ENCODE measurements at places on chromosomes 5 and 9.

- peak overlapping the region; percentile 88 for H3K27ac ChIP-seq
- peak overlapping the region; percentile 0 for H3K4me3 ChIP-seq
- peaks cover 19% of the 10 kb centered on the region for H3K36me3 ChIP-seq
- no peak for DNase-seq
These were observed 56.8 kb downstream of the NIPAL4 start for GRCh38 chr5:157516626-157517325.

GRCh38 chr9:134914501-134914834 lies 3.2 kb downstream of the FCN1 start:
- peak overlapping the region; percentile 62 for H3K27ac ChIP-seq
- H3K4me1 ChIP-seq: peaks cover 20% of the 10 kb centered on the region
- H3K4me3 ChIP-seq: no peak overlapping the region
- no peak for DNase-seq
- peaks cover 20% of the 10 kb centered on the region for H3K27me3 ChIP-seq

GRCh38 chr5:116733991-116734975 lies 159.7 kb upstream of the SEMA6A start:
- peak overlapping the region; percentile 52 for H3K4me3 ChIP-seq
- H3K27ac ChIP-seq: peak overlapping the region; percentile 59
- H3K36me3 ChIP-seq: no peaks in the 10 kb centered on the region
- DNase-seq: no peak
- H3K4me1 ChIP-seq: peaks cover 30% of the 10 kb centered on the region

DNA sequence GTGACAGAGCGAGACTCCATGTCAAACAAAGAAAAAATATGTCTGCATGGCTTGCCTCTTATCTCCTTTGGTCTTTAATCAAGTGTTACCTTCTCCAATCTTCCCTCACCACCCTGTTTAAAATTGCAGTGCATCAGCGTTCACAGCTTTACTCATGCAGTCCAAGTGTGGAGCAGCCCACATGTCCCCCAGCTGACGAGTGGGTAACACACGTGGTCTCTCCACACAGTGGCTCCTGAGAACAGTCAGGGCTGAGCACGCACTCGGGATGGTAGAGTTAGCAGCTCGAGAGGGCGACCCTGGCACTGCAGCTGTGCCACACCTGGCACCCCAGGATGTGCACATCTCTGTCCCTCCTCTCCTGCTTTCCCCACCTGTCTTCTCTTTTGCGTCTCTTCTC lies 25.9 kb upstream of the CFAP157 start:
- peak overlapping the region; percentile 20 for H3K27ac ChIP-seq
- peaks cover 2% of the 10 kb centered on the region for H3K27me3 ChIP-seq
- H3K4me1 ChIP-seq: peaks cover 6% of the 10 kb centered on the region
- DNase-seq: no peak
- no peak overlapping the region for H3K4me3 ChIP-seq
- H3K36me3 ChIP-seq: peaks cover 44% of the 10 kb centered on the region

- no peak for DNase-seq
- no peak overlapping the region for H3K27ac ChIP-seq
These were observed 258.8 kb upstream of the CHD1 start for GRCh38 chr5:99187611-99188010.

- H3K27me3 ChIP-seq: peaks cover 38% of the 10 kb centered on the region
- DNase-seq: no peak
- H3K27ac ChIP-seq: no peak overlapping the region
These were observed 51.7 kb upstream of the TUT7 start for GRCh38 chr9:86405926-86406325.

DNA sequence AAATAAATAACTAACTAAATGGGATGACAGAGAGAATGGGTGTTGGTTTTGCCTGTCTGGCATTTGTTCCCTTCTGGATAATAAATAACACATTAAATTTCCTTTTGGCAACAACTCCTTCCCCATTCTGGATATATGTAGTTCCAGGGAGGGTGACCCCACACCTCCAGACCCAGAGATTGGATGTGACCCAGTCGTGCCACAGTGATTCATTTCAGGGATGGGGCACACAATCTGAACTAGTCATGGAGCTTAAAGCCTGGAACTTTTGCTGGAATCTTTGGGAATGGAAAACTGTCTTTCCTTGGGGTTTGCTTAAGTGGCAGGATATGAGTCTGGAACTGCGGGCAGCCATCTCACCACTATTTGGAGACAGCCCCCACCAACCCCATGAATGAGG lies 11.3 kb downstream of the KLF9 start:
- no peak overlapping the region for H3K27ac ChIP-seq
- no peak for DNase-seq
- no peaks in the 10 kb centered on the region for H3K36me3 ChIP-seq
- peaks cover 44% of the 10 kb centered on the region for H3K4me1 ChIP-seq

DNA sequence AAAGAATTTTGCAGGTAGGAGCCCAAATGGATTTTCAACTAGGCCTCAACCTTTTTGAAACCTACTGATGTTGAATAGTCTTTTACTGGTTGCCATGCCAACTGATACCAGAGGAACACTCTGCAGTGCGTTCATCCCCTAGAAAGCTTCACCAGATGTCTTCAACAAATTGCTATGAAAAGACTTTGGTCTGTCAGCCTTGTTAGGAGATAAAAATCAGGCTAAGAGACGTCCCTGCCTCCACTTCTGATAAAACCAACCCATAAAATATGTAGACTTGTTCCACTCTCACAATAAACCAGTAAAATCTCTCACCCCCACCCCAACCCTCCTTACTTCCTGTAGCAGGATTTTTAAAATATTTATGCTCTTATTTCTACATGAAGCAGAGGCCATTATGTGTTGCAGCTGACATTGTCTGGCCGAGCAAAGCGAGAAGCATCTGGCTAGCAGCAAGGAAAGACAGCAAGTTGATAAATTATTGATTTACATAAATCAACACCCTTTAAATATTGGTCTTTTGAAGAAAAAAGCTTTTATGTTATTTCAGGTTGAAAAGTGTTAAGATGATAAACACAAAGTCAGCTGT lies 428.7 kb downstream of the ISL1 start:
- no peak overlapping the region for H3K27ac ChIP-seq
- no peak for DNase-seq
- no peak overlapping the region for H3K4me3 ChIP-seq
- no peaks in the 10 kb centered on the region for H3K36me3 ChIP-seq
- peaks cover 4% of the 10 kb centered on the region for H3K4me1 ChIP-seq

DNA sequence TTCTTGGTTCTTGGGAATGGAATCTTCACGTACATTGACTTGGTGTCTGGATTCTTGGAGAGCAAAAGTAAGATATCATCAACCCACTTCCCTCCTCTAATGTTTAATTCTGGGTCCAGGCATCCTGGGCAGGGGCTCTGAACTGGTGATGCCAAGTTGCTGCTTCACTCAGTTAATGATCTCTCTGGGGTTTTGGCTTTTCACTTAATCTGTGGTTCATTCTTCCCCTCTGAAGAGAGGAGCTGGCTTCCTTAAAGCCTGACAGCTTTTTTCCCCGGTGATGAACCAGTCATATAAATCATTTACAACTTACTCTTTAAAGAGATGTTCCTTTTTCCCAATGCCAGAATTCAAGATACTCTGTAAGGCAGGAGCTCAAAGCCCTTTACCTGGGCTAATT lies 65.9 kb downstream of the ARHGAP26 start:
- H3K27ac ChIP-seq: no peak overlapping the region
- H3K4me1 ChIP-seq: peaks cover 11% of the 10 kb centered on the region
- H3K36me3 ChIP-seq: no peaks in the 10 kb centered on the region
- no peak overlapping the region for H3K4me3 ChIP-seq
- DNase-seq: no peak
- no peaks in the 10 kb centered on the region for H3K27me3 ChIP-seq
